Activated T-helper 1 cell treated with anti-CD3 and anti-CD28 coated beads, Interleukin-12 subunit alpha, Interleukin-12 subunit beta, Interleukin-2, Interleukin-4 antibody, amounts not matched to agents 30 ng/mL and 10 ng/mL and 1 ng/mL, durations not matched to agents 14 hours and 24 hours and 36 hours (primary cell): ENCODE measurements at places on chromosomes 16 and 17. TPM values are rescaled to one million over a fixed set of nuclear protein-coding genes. Genes with fewer than 3 reads are reported as not detected.

FBXO39 gene
- 0.29 TPM in 1 of 2 replicates, not detected in the other for total RNA-seq

HEATR9 gene
- 0.13 TPM in 1 of 2 replicates, not detected in the other for total RNA-seq

CIBAR2 gene
- total RNA-seq: not detected in 2 replicates

SLC35G6 gene
- not detected in 2 replicates for total RNA-seq

TOX3 gene
- total RNA-seq: not detected in 2 replicates

KDM6B gene
- total RNA-seq: 163 and 177 TPM in 2 replicates

C1QL1 gene
- 0.39 and 0.54 TPM in 2 replicates for total RNA-seq

- H3K27ac ChIP-seq: no peak overlapping the region
- no peaks in the 10 kb centered on the region for H3K36me3 ChIP-seq
- peaks cover 42% of the 10 kb centered on the region for H3K27me3 ChIP-seq
- H3K4me3 ChIP-seq: no peak overlapping the region
- peaks cover 11% of the 10 kb centered on the region for H3K4me1 ChIP-seq
Measured at GRCh38 chr17:28282596-28282995, 36.4 kb upstream of the TMEM97 start.

- H3K4me3 ChIP-seq: no peak overlapping the region
- H3K27me3 ChIP-seq: peaks cover 2% of the 10 kb centered on the region
- no peak for DNase-seq
- H3K36me3 ChIP-seq: no peaks in the 10 kb centered on the region
Measured at GRCh38 chr16:65409510-65409909, 287.6 kb upstream of the CDH11 start.

GRCh38 chr16:34050787-34051320 is 591.4 kb downstream of the TP53TG3F start:
- H3K4me3 ChIP-seq: no peak overlapping the region
- H3K27ac ChIP-seq: no peak overlapping the region
- no peaks in the 10 kb centered on the region for H3K4me1 ChIP-seq
- H3K27me3 ChIP-seq: no peaks in the 10 kb centered on the region
- no peaks in the 10 kb centered on the region for H3K36me3 ChIP-seq

GRCh38 chr16:19166500-19166899 is 1.5 kb upstream of the SYT17 start:
- no peak for DNase-seq
- H3K36me3 ChIP-seq: no peaks in the 10 kb centered on the region
- no peaks in the 10 kb centered on the region for H3K4me1 ChIP-seq
- H3K4me3 ChIP-seq: no peak overlapping the region
- H3K27ac ChIP-seq: no peak overlapping the region

- no peaks in the 10 kb centered on the region for H3K36me3 ChIP-seq
- no peak for DNase-seq
- no peak overlapping the region for H3K4me3 ChIP-seq
- H3K4me1 ChIP-seq: no peaks in the 10 kb centered on the region
- peaks cover 64% of the 10 kb centered on the region for H3K27me3 ChIP-seq
Measured at GRCh38 chr17:48527547-48527932, 3.3 kb downstream of the HOXB1 start.

GRCh38 chr17:76087531-76087930 is 8.5 kb downstream of the ZACN start:
- no peak overlapping the region for H3K27ac ChIP-seq
- no peak for DNase-seq
- H3K27me3 ChIP-seq: no peaks in the 10 kb centered on the region
- no peaks in the 10 kb centered on the region for H3K4me1 ChIP-seq
